ENCODE measurements at places on chromosomes 2 and 18.

DNA sequence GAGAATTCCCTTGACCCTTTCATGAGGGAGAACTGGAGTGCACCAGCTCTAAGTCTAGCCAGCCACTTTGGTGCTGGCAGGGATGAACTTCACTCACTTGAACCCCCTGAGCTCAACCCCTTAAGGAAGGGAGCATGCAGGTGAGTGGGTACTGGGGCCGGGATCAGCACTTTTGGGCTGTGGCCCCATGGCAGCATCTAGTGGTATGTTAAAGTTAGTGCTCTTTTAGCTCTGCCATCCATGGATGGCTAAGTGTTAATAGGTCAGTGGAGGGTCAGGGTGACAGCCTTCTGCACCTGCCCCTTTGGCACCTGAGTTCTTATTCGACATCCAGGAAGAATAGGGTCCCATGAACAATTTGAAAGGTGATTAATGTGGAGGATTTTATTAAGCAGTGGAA lies 689.0 kb upstream of the FSHR start:
- DNase-seq: no peak

GRCh38 chr2:233245406-233245805 lies 6.1 kb upstream of the ATG16L1 start:
- DNase-seq: no peak

- DNase-seq: no peak
These were observed 25.4 kb downstream of the DYSF start for GRCh38 chr2:71478806-71479205.

- DNase-seq: no peak
These were observed 122.2 kb downstream of the RBMS1 start for GRCh38 chr2:160371251-160372009.

DNA sequence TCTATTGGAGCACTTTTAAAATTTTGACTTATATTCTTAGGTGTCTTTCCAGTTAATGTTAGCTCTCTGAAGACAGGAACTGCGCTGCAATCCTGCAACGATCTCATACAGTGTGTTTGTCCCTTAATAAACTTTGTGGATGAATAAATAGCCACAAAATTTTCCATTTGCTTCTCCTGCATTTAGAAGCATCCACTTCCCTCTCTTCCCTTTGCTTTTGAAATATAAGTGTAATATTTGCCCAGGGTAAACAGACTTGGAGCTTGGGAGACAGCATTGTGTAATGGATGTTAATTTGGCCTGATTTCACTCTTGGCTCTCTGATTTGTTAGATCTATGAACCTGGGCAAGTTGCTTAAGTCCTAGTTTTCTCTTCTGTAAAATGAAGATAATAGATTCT lies 58.2 kb upstream of the CD28 start:
- no peak for DNase-seq

DNA sequence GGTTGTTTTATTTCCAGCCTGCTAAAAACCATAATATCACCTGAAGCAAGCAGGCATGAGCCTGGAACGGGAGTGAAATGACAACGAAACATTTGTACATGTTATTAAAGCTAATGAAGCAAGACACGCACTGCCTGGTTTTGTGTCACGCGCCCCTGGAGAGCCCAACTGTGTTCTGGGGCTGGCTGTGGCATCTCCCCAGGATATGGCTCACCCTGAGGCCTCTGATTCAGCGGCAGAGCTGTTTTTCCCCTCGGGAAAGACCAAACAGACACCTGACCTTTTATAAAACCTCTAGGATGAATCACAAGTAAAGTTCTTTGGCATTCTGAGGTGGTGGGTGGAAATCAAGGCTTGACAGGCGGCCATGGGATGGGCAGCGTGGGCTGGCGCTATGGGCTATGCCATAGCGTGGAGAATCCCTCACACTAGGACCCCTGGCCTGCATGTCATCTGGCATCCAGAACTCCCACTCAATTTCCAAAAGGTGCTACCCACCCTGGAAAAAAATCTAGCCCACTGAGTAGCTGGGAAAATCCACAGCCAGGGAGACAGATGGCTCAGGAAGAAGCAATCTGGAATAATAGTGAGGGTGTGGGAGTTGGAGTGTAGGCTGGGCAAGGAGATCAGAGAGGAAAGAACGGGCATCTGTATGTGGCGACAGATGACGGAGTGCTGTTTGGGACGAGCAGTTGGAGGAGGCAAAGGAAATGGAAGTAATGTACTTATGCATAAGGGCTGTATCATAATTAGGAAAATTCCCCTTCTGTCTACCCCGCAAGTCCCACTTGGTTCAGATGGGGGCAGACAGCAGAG lies 262.0 kb downstream of the AFF3 start:
- no peak for DNase-seq

DNA sequence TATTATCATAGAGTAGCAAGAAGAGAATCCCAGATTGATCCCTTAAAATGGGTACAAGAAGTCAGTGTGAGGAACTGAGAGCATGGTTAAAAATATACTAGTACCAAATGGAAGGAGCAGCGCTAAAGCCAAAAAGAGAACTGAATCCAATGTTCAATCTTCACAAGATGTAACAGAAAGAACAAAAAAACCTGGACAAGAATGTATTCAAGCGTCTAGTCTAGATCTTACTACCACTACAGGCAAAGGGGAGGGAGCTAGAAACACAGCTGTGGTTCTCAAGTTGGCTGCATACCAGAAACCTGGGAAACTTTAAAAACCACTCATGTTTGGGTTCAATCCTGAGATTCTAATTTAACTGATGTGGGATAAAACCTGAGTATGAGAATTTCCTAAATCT lies 57.5 kb downstream of the PIAS2 start:
- no peak for DNase-seq

- DNase-seq: no peak
These were observed 238.3 kb downstream of the LOXHD1 start for GRCh38 chr18:46418663-46419260.

DNA sequence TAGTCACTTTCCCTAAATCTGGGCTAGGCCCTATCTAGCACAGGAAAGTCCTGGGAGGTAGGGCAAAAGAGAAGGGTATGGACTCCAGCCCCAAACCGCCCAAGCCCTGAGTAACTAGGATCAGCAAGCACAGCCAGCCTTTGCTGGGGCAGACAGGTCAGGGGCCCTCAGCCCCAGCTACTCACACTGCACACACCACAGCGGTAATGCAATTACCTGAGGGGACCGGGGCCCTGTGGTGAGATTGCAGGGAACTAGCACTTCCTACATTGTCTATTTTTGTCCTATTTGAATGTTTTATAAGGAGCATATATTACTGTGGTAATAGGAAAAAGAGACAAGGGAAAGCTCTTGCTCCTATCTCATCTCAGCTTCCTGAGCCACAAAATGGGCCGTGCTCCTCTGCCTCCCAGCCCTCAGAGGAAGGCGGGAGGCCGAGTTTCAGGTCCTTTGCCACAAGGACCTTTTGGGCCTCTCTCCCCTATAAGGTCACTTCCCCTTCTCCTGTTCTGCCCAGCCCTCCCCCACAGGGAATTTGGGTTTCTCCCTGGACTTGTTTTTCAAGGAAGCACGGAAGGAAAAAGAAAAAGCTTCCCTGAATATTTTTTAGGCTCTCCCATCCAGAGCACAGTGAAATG lies 20.5 kb downstream of the RAB11FIP5 start:
- no peak for DNase-seq

- DNase-seq: no peak
These were observed 38.3 kb downstream of the ZNF532 start for GRCh38 chr18:58902961-58903360.

DNA sequence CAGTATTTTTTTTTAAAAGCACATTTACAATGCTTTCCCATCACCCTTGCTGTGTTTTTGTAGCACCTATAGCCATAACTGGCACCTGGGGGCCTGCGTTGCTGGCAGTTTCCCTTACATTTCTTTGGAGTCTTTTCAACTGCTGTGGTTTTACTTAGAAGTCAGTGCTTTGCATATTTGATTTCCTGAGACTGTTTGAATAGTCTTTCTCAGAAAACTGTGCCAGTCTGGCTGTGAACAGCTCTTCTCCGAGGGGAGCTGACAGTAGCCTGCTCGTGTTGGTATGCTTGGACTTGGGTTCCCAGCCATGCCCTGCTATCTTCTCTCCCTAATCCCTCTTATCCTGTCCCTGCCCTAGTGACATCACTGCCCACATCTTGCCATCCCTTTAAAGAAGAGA lies 81.5 kb downstream of the DPP4 start:
- DNase-seq: no peak

- DNase-seq: no peak
These were observed 51.3 kb upstream of the SLC1A4 start for GRCh38 chr2:64937687-64938491.

DNA sequence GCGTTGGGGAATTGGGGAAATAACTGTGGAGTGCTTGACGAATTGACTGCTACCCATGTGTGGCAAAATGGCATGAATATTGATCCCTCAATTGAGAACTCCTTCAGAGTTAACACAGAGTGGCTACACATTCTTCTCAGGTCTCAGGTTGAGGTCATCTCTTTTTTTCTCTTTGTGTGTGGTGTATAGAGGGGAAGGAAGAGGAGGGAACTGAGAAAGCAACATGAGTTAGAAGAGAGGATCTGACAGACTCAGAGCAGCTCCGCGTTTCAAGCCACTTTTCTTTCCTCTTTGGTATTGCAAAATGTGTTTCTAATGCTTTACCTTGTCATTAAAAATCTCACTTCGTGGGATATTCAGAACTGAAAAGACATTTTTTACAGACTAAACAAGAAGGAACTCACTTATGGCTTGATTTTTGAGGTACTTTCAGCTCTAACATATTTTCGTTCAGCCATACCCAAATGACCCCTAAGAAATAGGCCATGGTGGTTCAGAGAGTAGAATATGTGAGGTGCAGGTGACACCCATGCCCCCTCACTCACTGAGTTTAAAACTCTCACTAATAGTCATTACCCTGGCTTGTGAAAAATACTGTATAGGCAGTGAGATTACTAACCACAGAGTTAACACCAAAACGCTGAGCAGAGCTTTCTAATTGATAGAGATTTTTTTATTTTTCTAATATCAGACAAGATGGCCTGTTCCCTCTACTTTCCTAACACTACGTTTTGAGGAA lies 22.5 kb downstream of the STAT4 start:
- DNase-seq: no peak

GRCh38 chr2:228767196-228767595 lies 503.9 kb downstream of the PID1 start:
- DNase-seq: no peak

DNA sequence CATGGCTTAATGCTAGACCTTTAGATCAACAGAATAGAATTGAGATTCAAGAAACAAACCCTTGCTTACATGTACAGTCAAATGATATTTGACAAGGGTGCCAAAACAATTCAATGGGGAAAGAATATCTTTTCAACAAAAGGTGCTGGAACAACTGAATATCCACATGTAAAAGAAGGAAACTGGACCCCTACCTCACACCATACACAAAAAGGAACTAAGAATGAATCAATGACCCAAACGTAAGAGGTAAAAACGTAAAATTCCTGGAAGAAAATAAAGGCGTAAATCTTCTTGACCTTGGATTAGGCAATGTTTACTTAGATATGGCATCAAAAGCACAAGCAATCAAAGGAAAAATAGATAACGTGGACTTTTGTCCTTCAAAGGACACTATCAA lies 43.1 kb downstream of the BAZ2B start:
- no peak for DNase-seq

- DNase-seq: no peak
These were observed 15.0 kb downstream of the KANSL3 start for GRCh38 chr2:96623116-96623515.

DNA sequence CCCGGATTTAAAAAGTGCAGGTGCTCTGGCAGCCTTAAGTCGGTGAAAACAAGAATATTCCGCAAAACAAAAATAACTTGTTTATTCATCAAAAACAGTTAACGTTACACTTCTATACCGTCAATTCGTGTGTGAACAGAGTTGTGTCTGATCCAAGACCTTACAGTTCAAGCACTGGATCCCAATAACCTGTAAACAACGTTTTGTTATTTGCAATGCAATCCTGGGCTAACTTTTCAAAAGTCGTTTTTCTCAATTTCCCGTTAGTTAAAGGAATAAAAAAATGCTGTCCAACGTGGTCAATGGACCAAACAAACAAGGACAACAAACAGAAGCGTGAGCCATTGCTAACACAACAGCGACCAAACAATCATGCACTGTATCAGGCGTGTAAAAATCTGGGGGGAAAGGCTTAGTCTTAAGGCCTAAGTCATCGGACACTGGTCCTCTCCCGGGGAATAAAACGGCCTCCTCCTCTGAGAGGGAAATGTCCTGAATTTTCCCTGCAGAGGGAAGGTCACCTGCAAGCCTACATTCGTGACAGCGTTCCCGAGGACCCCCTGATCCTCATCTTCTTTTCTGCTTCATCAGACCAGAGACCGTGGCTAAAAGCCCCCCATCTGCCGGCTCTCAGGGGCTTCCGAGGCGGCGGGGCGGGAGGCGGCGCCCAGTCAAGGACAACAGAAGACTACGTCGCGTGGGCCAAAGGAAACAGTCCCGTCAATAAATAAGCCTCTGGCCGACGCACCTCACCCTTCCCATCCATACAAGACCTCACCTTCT lies 490 bp downstream of the NDUFS1 start:
- DNase-seq: no peak

- DNase-seq: no peak
These were observed 2.1 kb downstream of the AAK1 start for GRCh38 chr2:69641471-69641870.

GRCh38 chr2:105224444-105224843 lies 17.1 kb upstream of the GPR45 start:
- DNase-seq: no peak

DNA sequence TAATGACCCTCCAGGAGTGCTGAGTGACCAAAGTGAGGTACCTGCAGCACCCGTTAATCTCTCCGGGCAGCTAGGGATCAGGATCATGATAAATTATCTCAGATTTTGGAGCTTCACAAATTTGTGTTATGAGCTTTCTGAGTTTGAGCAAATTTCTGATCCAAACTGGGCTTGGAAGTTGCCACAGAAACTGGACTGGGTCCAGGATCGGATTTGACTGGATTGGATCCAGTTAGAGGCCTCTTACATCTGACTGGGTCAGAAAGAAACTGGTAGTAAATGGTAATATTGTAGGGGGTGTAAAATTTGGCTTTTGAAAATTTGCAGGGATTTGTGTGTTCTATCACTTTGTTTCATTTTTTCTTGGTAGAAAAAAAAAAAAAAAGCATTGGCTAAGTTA lies 19.7 kb upstream of the CAPN13 start:
- DNase-seq: no peak

- no peak for DNase-seq
These were observed 34.4 kb upstream of the ROCK1 start for GRCh38 chr18:21146016-21146415.

GRCh38 chr2:196468394-196468793 lies 171.1 kb upstream of the CCDC150 start:
- DNase-seq: no peak
